ENCODE measurements at places on chromosomes 5 and 9.

- no peak for DNase-seq
Observed at GRCh38 chr9:242461-243080, 27.9 kb downstream of the DOCK8 start.

DNA sequence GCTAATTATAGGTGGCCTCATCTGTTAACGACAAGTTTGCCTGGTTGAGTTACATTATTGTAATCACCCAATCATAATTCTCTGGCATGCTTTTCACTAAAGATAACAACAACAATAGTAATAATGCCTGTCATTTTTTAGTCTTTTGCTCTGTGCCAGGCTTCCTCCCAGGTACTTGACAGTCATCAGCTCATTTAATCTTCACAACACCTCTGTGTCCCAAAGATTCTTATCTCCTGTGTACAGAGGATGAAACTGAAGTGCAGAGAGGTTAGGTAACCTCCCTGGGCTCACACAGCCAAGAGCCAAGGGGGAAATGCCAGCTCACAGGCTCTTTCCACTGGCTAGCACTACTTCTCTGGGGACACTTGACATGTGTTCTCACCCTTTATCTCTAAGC lies 77.5 kb downstream of the DAB2IP start:
- no peak for DNase-seq

- DNase-seq, result no peak
Observed at GRCh38 chr5:52774005-52774410, 13.7 kb upstream of the ITGA1 start.

DNA sequence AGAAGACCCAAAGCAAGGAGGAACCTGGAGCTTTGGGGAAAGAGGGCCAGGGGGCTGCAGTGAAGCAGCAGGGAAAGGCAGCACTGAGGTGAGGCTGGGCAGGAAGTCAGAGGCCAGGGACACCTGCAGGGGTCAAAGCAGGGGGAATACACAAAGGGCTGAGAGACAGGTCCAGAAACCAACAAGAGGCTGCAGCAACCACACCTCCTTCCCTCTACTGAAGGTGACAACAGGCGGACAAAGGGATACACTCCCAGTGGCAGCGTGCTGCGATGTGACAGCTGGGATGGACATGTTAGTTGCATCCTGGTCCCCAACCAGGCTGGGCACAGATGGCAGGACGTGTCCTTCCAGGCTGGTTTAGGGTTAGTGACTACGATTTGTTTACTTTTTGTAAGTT lies 12.6 kb downstream of the CFAP77 start:
- no peak for DNase-seq

DNA sequence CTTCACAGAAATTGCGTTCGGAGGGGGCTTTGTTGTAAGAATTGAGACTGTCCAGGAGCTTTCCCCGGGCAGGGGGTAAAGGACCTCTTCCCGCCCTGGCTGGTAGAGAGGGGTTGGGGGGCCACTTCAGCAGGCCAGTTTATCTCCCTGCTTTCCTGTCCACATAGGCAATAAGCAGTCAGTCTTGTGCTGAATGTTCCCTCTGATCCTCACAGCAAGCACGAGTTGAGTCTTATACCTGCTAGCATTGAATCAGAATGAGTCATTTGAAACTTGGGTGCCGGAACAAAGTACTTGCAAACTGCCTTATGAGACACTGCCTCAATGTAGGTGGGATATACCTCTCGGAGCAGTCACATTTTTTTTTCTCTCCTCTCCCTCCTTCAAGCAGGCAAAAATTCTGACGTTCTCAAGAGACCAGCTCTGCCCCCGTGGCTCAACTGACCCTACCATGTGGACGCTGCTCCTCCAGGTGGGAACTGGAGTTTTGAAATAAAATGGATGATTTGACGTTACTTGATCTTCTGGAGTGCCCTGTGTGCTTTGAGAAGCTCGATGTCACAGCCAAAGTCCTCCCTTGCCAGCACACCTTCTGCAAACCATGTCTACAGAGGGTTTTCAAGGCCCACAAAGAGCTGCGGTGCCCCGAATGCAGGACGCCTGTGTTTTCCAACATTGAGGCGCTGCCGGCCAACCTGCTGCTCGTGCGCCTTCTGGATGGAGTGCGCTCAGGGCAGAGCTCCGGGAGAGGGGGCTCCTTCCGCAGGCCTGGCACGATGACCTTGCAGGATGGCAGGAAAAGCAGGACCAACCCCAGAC lies 1.3 kb downstream of the SH3RF2 start:
- peak; percentile 71 for DNase-seq

Measured in RKO (cell line).